AG04449 (cell line): ENCODE measurements at places on chromosomes 3 and 15.

- DNase-seq: no peak
Measured at GRCh38 chr15:49387471-49387870, 35.6 kb upstream of the FGF7 start.

GRCh38 chr3:78580681-78581080 is 1187.1 kb downstream of the ROBO1 start:
- peak; percentile 9 for DNase-seq

DNA sequence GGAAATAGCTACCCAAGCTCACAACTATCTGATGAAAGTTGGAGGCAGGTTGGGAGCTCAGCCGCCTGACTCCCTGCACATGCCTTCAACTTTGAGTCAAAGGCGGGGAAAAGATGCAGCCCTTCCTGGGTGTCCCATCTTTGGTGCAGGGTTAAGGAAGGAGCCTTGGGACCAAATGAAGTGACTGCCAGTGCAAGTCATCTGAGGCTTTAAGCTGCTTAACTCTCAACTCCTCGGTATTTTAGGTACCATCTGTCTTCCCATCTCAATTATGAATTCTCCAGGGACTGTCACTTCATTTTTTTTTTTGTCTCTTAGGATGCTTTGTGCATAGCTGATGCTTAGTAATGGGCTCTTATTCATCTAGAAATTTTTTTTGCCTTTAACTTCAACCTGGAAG is 408.8 kb upstream of the C2CD4B start:
- DNase-seq: no peak

DNA sequence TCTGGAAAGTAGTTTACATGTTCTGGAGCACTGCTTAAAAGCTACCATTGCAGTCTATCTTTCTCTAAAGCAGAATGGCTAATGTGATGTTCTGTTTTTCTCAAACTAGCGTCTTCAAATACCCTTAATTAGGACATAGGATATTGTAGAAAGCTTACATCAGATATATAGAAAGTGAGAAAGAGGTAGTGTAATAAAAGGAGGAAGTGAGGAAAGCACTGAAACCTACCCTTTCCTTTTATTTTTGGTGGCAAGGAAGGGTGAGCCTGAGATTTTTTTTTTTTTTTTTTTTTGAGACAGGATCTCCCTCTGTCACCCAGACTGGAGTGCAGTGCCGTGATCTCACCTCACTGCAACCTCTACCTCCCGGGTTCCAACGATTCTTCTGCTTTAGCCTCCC is 9.4 kb downstream of the SENP2 start:
- no peak for DNase-seq

- DNase-seq: no peak
Measured at GRCh38 chr3:38587548-38588131, 61.8 kb downstream of the SCN5A start.

DNA sequence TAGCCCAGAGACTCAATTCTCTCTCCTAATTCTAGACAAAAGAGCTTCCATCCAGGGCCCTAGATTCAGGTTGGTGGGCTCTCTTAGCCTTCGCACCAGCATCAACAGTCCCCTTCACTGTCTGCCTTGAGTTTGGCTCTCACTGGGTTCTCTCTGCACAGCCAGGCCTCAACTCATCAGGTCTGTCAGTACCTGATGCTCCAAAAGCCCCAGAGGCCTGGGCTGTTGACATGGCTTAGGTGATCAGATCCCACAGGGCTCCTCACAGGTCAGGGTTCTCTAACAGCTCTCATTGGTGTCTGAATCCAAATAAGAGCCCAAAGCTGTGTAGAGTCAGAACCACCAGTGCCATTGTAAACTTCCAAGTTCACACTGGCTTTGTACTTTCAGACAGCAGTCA is 206.6 kb upstream of the PPP2R3A start:
- DNase-seq: no peak

- DNase-seq: no peak
Measured at GRCh38 chr3:156035158-156035557, 85.2 kb upstream of the KCNAB1 start.

GRCh38 chr3:144051211-144051610 is 79.6 kb downstream of the DIPK2A start:
- no peak for DNase-seq

- no peak for DNase-seq
Measured at GRCh38 chr15:44595246-44595645, 58.3 kb downstream of the EIF3J start.

- DNase-seq: peak; percentile 28
Measured at GRCh38 chr15:62035256-62035924, 24.9 kb downstream of the VPS13C start.

- DNase-seq: no peak
Measured at GRCh38 chr3:42729404-42730145, 27.0 kb upstream of the HHATL start.

GRCh38 chr3:32423956-32424557 is 32.4 kb downstream of the CMTM7 start:
- DNase-seq: no peak

GRCh38 chr15:70159713-70160009 is 61.9 kb upstream of the TLE3 start:
- DNase-seq: no peak

GRCh38 chr15:88788816-88789215 is 14.4 kb upstream of the ACAN start:
- DNase-seq: no peak

DNA sequence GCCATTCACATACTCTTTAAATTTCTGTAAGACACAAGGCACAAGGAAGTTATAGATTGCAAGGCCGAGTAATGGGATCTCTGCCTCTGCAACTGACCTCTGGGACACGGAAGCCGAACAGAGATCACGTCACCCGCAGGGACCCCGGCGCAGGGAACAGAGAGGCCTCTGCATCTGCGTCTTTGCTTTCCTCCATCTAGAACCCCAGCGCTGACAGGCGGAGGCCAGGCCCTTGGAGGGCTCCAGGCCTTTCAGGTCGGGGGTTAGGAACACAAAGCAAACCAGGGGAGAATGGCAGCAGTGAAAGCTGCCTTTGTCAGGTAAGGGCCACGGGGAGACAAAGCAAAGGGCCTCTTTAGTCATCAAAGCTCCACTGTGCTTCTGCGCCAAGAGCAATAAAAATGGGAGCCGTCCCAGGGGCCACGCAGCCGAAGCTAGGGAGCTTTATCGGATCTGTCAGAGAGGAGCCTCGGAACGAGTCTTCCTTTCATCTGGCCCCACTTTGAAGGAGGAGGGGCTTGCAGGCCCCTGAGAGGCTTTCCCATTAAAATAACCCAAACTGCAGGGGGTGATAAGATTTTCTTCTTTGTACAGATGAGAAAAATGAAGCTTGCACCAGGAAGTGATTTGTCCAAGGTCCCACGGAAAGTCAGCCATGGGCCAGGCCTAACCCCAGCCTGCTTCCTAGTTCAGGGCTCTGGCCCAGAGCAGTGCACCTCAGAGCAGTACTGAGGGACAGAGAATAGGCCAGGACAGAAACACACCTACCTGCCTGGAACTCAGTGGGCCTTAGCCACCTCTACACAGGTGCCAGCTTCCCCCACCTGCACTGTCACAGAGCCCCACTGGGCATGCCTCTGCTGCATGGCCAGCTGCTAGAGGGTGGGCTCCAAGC is 84.4 kb upstream of the RAD18 start:
- DNase-seq: no peak

DNA sequence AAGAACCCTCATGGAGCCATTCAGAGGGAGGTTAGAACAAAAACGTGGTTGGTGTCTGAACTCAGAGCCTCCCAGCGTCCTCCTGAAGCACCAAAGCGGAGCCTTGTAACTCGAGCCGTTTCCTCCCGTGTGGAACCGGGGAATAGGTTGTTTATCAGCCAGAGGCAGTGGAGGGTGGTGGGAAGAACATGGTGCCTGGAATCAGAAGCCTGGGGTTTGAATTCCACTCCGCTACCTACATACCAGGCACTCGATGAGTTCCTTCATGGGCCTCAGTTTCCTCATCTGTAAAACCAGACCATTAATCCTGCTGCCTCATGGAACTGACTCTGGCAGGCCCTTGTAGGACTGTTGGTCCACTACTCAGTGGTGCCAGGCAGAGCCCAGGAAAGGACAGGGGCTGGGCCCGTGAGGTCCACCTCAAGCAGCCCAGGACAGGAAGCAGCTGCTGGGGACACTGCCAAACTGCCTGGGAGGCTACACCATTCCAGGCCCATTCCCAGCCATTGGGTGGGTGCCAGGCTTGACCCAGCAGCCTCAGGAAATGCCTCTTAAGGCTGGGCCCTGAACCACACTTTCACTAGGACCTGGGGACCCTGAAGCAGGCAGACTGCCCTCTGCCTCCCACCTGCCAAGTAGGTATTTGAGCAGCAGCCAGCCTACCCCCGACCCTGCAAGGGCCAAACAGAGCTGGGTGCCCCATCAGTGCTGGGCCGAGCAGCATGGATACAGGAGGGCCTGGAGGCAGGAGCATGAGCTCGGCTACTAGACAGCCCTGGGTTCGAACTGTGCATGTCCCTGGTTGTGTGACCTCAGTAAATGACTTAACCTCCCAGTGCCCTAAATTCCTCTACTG is 33.4 kb downstream of the PRKCD start:
- no peak for DNase-seq

GRCh38 chr3:182364323-182364722 is 429.0 kb upstream of the ATP11B start:
- no peak for DNase-seq

- no peak for DNase-seq
Measured at GRCh38 chr3:128073185-128073725, 21.0 kb downstream of the SEC61A1 start.

GRCh38 chr3:149319750-149320149 is 13.7 kb downstream of the TM4SF18 start:
- no peak for DNase-seq

GRCh38 chr3:40975711-40976121 is 223.6 kb upstream of the CTNNB1 start:
- no peak for DNase-seq

- DNase-seq: no peak
Measured at GRCh38 chr3:89246326-89246725, 138.9 kb downstream of the EPHA3 start.

GRCh38 chr15:35271371-35272043 is 186.4 kb upstream of the NANOGP8 start:
- no peak for DNase-seq

DNA sequence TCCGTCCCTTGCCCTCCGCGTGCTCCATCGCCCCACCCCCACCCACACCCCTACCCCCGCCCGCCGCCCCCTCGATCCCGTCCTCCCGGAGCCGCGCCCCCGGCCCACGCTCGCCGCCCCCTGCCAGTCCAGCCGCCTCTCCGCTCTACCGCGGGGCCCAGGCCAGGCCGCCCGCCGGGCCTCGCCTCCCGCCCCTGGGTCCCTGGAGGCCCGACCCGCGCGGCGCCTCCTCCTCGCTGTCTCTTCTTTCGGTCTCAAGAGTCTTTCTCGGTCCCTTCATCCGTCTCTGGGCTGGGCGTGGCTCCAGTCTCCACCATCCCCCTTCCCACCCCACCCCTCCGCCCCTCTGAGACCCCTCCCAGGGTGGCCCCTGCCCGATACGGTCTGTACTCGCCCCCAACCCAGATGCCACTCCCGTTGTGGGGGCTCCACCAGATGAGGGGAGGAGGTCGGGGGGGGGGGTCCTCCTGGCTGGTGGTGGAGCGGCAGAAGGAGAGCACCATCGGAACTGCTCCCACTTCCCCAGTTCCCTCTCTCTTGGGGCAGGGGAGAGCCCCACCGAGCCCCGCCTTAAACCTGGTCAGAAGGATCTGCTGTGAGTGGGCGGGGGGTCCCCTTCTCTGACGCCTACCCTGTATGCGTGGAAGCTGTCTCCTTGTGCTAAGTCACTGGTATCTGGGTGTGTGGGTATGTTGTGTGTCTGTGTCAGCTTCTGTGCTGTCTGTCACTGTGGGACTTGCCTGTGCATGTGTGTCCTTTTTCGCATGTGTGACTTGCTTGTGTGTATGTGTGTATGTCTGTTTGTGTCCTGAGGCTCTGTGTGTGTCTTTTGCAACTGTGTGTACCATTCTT is 1.0 kb downstream of the PRKCD start:
- no peak for DNase-seq

DNA sequence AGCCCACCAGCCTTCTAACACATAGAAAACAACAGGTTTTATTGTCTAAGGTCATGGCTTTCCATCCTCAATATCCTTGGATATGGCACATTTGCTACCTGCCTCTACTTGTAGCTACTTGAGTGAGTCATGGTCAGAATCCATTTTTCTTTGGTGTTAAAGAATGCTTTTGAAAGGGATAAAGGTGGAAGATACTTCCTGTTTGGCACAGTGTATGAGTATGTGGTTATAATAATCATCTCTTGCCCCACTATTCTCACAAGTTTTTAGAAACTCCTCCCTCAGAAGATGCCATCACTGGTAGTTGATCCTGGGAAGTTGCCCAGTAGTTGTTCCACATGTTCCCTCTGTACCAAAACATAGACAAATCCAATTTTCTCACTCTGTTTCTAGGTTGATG is 508.6 kb upstream of the IL12A start:
- no peak for DNase-seq

GRCh38 chr3:152175528-152175889 is 93.2 kb upstream of the MBNL1 start:
- DNase-seq: peak; percentile 93

- no peak for DNase-seq
Measured at GRCh38 chr3:182737825-182738224, 55.5 kb upstream of the ATP11B start.

DNA sequence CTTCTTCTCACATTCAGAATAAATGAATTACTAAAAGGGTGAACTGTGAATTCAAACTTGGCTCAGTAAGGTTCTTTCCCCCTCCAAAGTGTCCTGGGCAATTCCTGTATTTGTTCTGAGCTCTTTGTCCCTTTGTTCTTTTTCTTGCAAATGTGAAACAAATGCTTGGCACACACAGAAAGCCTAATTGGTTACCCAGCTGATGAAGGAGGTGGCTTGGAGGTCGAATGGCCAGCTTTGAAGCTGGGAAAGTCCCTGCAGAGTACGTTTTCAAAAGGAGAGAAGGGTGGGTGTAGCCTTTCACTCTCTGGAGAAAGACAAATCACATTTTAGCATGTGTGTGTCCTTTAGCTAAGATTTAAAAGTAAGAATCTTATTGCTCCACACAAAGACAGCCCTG is 154.4 kb downstream of the PEX5L start:
- DNase-seq: no peak

- no peak for DNase-seq
Measured at GRCh38 chr3:11566916-11567315, 76.8 kb downstream of the VGLL4 start.

DNA sequence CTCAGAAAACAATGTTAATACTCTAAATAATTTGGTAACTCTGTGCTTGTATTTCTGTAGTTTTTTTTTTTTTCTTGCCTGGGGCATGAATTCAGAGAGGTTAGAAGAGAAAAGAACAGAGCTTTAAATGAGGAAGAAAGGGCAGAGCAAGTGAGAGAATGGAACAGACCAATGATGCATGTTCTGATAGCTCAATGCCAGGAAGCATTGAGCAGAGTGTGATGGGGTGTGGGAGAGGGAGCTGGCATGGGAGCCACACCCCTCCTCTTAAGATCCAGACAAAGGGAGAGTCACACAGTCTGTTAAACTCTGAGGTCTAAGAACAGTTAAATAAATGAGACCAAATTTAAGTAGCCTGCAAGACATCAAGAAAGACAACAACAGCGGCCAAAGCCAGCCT is 538.6 kb downstream of the TUSC7 start:
- no peak for DNase-seq

- no peak for DNase-seq
Measured at GRCh38 chr15:101573951-101574350, 78.2 kb downstream of the TM2D3 start.

GRCh38 chr15:92149465-92149864 is 244.2 kb upstream of the ST8SIA2 start:
- DNase-seq: no peak

GRCh38 chr3:100124201-100124761 is 10.0 kb upstream of the FILIP1L start:
- no peak for DNase-seq
